ENCODE measurements at places on chromosomes 4 and X. TPM values are rescaled to one million over a fixed set of nuclear protein-coding genes. Genes with fewer than 3 reads are reported as not detected.
A peak's percentile ranks its signal among the peaks of the same experiment; 100 is the strongest.

DNA sequence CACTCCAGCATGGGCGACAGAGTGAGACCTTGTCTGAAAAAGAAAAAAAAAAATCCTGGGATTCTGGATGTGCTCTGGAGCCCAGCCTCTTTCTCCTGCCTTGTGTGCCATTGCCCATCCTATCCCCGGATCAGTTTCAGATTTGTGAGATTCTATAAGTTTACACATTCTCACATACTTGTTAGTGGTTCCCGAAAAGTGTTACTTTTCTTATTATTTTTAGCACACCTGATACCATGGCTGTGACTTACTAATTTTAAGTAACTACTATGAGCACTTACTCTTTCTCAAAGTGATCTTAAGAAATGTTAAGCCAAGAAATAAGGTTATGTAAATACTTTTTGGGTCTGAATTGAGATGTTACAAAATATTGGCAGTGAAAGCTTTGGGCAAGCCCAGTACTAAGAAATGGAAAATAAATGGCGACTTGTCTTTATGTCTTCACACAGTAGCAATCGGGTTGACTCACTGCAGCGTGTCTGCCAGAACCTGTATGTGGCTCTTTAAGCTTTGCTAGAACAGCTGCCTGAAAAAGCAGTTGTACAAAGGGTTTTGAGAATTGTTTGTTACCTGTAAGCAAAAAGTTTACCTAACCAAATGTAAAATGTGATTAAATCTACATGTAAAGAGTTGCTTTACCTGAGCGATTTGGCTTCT lies 118.7 kb downstream of the KLHL8 start:
- DNase-seq: no peak

DNA sequence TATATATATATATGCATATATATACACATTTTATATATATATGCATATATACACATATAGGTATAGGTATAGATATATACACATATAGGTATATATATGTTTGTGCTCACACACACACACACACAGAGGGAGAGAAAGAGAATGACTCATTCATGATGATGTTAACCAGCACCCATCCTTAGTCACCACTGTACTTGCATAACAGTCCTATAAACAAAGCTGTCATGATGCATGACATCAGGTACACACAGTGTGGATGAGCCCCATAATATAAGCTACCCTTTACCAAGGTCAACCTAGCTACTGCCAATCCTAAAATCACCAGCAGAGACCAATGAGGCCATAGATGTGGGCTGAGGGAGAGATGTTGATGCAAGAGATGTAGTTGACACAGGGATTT lies 1408.0 kb downstream of the RAPGEF2 start:
- peak; percentile 33 for DNase-seq

- no peak for DNase-seq
Measured at GRCh38 chrX:43618366-43619205, 37.5 kb upstream of the MAOA start.

DNA sequence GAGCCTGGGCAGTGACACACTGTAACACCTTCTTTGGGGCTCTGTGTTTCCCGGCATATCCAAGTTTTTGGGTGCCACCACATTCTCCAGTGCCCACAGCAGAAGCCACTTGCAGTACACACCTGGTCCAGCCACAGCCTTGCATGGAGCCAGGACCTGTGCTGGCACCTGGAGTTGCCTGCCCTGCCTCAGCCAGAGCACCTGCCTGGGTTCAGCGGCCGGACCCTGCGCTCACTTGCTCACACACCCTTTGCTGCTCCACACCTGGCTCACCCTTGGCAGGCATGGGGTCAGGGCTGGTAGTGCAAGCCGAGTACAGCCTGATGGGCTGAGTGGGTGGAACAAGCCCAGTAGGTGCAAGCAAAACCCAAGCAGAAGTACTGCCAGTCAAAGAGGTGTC lies 1511.1 kb downstream of the TECRL start:
- no peak for DNase-seq

- no peak for DNase-seq
Measured at GRCh38 chr4:130484826-130485225, 1388.9 kb downstream of the C4orf33 start.

GRCh38 chrX:44596277-44596676 lies 53.6 kb upstream of the FUNDC1 start:
- DNase-seq: no peak

GRCh38 chrX:139949703-139950102 lies 15.6 kb downstream of the CXorf66 start:
- DNase-seq: no peak

DNA sequence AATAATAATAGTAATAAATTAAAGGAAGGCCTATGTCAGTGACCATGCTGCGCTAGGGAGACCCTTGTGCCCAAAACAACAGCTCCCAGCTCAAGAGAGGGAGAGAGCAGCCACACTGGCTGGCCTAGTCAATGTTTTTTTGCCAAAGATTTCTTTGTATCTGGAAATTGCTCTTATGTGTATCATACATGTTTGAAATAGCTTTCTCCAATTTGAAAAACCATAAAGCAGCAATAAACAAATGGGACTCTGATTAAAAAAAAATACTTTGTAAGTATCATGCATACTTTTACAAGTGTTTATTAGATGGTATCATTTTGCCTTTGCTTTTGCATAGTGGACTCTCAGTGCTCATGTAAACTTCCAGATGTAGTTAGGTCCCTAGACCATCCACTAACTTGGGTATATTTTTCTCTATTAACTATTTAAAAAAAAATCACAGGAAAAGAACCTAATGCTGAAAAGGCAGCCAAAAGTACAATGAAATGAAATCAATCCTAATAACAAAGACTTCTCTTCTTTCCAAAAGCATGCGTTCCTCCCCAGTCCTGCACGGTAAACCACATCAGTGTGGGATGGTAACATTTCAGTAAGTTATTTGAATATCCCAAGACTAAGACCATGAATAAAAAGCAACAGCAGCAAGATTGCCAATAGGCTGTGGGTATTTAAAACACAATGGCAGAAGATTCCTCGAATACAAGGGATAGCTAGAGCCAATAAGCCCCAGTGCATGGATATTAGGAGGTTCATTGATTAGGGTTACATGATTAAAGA lies 117.6 kb downstream of the PALLD start:
- DNase-seq: no peak

DNA sequence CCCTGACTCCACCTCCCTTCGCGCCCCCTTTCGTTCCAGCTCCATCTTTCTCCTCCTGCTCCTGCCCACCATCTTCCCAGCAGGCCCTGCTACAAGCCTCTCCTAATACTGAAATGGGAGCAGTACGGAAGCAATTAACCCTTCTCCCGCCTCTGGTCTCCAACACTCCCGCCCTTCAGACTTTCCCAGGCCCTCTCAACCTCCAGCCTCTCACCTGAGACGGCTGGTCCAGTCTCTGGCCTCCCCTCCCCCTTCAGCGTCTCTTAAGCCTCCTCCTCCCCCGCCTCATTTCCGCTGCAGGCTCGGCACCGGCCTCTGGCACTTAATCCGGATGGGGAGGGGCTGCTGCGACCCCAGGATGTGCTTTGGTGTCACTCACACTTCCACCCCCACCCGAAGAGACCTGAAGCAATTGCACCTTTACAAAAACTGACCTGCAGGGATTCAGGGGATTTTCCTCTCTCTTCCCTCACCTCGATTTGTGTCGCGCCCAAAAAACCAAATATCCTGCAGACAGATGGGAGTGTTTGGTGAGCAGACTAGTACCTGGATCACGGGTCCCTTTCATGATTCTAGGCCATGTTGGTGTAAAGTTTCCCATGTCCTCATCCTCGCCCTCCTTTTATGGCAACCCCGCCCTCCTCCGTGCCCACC lies 657 bp downstream of the TCEAL8 start:
- no peak for DNase-seq

DNA sequence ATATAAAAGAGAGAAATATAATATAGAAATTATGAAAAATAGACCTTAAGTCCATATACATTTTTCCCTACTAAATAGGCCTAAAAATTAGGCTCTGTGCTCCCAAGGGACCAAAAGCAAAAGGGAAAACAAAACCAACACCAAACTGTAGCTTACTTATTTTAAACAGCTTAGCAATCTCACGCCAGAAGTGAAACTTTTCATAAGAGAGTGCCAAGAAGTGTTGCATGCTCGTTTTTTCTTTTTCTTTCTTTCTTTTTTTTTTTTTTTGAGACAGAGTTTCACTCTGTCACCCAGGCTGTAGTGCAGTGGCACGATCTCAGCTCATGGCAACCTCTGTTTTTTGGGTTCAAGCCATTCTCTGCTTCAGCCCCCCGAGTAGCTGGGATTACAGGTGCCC lies 250.4 kb downstream of the TMA16 start:
- no peak for DNase-seq

- no peak for DNase-seq
Measured at GRCh38 chrX:28625223-28625622, 38.0 kb downstream of the IL1RAPL1 start.

GRCh38 chr4:109419679-109420078 lies 13.9 kb upstream of the SEC24B start:
- DNase-seq: no peak

GRCh38 chr4:76955182-76955581 lies 5.6 kb downstream of the SEPTIN11 start:
- no peak for DNase-seq

- DNase-seq: no peak
Measured at GRCh38 chr4:5995901-5996623, 22.2 kb downstream of the C4orf50 start.

GRCh38 chr4:7938609-7939376 lies 868 bp downstream of the AFAP1 start:
- no peak for DNase-seq

DNA sequence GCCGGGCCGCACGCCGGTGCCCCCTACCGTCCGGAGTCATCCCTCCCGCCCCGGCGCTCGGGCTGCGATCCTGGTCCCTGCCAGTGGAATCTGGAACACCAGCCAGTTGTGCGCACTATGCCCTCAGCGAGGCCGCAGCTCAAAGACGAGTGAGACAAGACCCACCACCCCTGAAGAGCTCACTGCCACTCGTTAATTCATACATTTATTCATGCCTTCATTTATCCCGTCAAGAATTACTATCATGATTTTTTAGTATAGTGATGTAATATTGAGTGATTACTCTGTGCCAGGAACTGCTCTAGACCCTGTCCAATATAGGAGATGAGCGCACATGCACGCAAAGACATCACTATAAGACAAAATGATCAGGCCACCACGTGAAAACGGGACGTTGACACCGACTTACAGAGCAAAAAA lies 247 bp upstream of the PPA2 start:
- DNase-seq: peak; percentile 79

Gene ADAMTS3
- total RNA-seq: 0.07 TPM

Gene AKAP4
- not detected for total RNA-seq

Gene SFRP2
- total RNA-seq: not detected

Gene CLDN22
- not detected for total RNA-seq

Gene TLR3
- 3.3 TPM for total RNA-seq

Gene MSX1
- 6.3 TPM for total RNA-seq

Gene RTL9
- 0.02 TPM for total RNA-seq

Gene LRAT
- 0.38 TPM for total RNA-seq

Gene TLR7
- not detected for total RNA-seq

Gene FREM3
- total RNA-seq: not detected

Gene SPACA5
- total RNA-seq: not detected

Gene KLB
- total RNA-seq: not detected

All from NCI-H460 (cell line).